ENCODE measurements at places on chromosomes 12 and 14. TPM values are rescaled to one million over a fixed set of nuclear protein-coding genes. Genes with fewer than 3 reads are reported as not detected.

Gene CIROP
- not detected for total RNA-seq

Gene ISCA2
- 17.8 TPM for total RNA-seq

DNA sequence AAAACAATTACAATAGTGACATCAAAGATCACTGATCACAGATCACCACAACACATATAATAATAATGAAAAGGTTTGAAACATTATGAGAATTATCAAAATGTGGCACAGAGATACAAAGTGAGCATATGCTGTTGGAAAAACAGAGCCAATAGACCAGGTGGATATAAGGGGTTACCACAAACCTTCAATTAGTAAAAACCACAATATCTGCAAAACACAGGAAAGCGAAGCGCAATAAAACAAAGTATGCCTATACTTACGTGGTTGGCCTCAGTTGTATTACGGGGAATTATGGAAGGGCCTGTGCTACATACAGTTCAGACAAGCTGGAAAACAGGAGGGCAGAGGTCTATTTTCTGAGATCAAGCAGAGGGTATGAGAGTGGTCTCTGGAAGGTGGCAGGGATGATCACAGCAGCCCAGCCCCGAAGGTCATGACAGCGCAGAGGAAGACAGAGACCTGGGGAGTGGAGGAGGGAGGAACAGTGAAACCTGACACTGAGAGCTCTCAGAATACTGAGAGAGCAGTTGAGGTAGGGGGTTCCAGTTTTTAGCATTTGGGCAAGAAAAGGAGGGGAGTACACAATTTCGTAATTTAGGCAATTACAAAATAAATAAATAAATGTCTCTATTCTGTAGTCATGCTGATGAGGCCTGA is 41.3 kb downstream of the IFNG start:
- no peak for DNase-seq

- DNase-seq, result no peak
Measured at GRCh38 chr12:115240251-115240650, 556.3 kb upstream of the TBX3 start.

DNA sequence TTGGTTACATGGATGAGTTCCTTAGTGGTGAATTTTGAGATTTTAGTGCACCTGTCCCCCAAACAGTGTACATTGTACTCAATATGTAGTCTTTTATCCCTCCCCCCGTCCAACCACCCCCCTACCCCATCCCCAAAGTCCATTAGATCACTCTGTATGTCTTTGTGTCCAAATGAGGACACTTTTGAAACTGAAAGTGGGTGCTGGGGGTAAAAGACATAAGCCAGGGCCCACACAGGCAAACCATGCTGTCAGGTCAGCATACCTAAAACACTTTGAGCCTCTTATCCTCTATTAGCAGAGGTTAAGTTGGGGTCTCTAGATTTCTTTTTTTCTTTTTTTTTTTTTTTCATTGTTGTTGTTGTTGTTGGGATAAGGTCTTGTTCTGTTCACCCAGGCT is 31.3 kb upstream of the KICS2 start:
- no peak for DNase-seq

DNA sequence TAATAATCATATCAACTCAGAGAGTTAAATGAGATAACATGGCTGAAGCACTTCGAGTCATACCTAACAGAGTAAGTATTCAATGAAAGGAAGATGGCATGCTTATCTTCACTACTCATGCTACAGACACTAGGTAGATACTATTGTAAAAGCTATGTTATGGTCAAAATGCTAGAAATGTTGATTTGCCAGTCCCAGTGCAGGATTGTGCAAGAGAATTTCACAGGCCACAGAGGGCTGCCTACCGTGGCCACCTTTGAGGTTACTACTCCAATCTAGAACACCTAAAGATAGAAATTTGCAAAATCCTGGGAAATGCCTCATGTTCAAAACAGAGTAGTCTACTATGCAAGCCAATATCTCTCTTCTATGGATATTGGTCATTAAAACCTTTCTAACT is 75.3 kb upstream of the PLEKHG7 start:
- DNase-seq, result no peak

Measured in mesenteric fat pad (tissue), 1 donor.